Kasumi-1 (cell line): ENCODE measurements at places on chromosomes 6 and 20.
A peak's percentile ranks its signal among the peaks of the same experiment; 100 is the strongest.

GRCh38 chr6:151136141-151136755 lies 103.5 kb upstream of the AKAP12 start:
- no peak for DNase-seq

DNA sequence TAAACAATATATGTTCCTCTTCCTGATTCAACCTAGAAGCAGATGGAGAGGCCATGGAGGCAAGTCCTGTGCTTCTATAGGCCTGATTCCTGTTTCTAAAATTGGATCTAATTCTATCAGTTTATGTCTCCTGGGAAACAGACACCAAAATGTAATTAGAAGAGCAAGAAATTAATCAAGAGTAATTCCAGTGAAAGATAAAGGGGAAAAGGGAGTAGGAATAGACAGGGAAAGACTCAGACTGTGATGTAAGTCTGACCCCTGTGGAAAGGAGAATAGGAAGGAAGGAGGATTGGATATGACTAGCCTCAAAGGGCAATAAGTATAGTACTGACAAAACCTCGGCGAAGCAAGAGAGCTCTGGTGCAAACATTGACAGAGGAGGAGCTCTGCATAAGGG lies 33.9 kb upstream of the FBXO30 start:
- no peak for DNase-seq

GRCh38 chr6:38187325-38187724 lies 367.8 kb downstream of the ZFAND3 start:
- no peak for DNase-seq

- DNase-seq = no peak
These were observed 19.3 kb downstream of the TOP1 start for GRCh38 chr20:41047975-41048305.

DNA sequence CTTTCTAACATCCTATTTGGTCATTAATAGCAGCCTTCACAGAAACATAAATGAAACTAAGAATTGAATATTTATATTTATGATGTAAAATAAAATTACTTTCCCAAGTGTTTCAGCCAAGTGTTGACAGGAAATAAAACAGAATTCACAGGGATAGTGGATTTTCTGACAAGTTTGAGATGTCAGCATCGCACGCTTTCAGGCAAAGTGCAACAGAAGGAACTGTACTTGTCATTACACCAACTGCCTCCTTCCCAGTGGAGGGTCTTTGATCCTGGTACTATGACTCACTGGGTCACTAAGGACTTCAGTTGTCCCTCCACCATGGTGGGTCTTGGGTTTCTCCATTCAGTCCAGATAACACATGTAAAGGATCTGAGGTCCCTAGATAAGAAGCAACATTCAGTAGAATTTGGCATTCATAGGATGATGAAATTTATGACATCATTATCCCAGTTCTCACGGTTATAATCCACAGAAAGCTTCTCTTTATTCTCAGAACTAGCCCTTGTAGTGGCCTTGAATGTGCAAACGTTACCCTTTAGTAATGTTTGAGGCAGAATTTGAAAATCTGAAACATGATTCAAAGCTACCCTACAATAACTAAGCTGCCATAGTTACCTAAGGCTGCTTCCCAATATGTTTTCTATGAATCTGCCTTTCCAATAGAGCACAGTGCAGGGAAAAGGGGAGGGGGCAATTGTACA lies 3.8 kb upstream of the TNFAIP3 start:
- no peak for DNase-seq

DNA sequence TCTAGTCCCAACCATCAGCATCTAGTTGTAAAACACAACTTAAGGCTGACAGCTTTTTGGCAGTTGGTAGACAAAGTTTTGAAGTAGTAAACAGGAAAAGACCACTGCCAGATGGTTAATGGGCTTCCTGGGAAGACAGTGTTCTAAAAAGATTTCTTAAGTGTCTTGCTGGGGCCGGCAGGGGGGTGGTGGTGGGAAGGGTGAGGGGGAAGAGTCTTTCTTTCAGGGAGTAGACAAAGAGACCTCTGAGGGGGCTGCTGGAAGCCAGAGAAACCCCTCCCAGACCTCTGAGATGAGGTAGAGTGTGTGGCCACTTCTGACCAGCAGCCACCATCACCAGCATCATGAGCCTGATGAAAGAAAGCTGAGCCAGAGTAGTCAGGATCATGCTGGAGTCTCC lies 784.9 kb downstream of the TENT5A start:
- peak; percentile 9 for DNase-seq

DNA sequence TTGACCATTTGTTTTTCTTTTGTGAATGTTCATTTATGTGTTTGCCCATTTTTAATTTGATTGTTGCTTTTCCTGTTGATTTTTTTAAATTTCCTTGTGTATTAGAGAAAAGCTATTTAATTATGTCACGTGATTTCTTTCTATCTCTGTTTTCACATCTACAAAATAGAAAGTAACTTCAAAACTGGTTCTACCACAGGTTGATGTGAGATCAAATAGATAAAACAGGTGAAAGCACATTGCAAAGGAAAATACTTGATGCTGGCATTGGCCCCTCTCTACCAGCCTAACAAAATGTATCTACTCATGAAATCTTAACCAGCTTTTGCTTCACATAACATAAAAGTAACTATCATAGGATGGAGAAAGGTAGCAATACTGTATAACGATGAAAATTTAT lies 129.2 kb downstream of the TMEM242 start:
- DNase-seq = no peak
